ENCODE measurements at places on chromosomes 7 and 10. TPM values are rescaled to one million over a fixed set of nuclear protein-coding genes. Genes with fewer than 3 reads are reported as not detected.

The CPED1 gene
- total RNA-seq: 1.1 TPM

The VSIR gene
- 34.1 TPM for total RNA-seq

The CCL26 gene
- not detected for total RNA-seq

The LRRD1 gene
- total RNA-seq: not detected

The RPEL1 gene
- not detected for total RNA-seq

The PPP1R17 gene
- total RNA-seq: not detected

The GIMAP4 gene
- 4.4 TPM for total RNA-seq

The GIMAP6 gene
- 30.1 TPM for total RNA-seq

Data from esophagus squamous epithelium (tissue), 5 donors.